ENCODE measurements at places on chromosomes 7 and 10.

DNA sequence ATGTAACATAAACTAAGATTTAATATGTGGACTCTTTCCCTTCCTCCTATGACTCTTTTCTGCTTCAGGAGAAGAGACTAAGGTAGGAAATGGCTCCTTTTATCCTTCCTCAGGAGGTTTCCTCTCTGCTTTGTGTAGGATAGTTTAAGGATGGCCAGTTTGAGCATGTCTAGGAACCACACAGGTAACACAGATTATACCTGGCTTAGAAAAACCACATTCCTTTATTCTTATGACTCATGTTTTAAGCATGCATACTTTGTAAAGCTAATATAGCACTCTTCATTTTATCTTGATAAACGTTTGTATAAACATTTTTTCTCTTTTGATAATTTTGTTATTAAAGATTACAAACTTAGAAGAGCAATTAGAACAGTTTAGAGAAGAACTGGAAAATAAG is 57.8 kb downstream of the CYP51A1 start:
- DNase-seq, result no peak

DNA sequence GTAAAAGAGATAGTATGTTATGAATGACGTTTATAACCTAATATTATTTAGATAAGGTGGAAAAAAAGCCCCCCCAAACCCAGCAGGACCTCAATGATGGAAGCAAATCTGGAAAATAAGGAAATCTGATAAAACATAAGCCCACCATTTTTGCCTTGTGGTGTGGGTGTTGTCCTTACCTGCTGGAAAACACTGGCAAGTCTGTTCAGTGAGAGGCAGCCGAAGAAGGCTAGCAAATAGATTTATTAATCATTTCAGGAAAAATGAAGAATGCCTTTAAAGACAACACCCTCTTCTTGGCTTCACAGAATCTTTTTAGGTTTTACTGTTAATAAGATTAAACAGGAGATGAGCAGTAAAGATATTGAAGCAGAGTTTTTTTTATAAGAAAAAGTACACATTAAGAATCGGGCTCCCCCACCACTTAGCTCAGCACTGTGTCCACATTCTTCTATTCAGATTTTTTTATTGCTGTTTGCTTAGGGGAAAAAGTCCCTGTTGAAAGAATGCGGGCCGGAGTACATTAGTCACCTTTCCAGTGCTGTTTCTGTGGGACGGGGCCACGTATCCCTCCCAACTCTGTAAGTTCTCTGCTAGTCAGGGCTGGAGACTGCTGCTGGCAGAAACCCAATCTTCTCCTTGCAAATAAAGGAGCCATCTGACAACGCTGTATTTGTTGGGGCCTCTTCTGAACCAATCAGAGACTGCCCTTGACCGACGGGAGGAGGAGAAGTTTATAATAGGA is 104.1 kb downstream of the EVX1 start:
- DNase-seq, result no peak

DNA sequence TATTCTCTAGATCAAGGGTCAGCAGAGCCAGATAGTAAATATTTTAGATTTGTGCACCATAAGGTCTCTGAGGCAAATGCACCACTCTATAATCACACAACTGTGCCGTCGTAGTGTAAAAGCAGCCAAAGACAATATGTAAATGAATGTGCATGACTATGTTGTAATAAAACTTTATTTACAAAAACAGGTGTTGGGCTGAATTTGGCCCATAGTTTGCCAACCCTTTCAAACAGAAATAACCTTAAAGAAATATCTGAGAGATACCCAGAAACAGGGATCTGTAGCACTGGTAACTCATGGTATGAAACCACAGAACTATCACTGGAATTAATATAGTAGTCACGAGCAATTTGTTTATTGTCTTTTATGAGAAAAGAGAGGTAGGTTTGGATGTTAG is 86.0 kb downstream of the ARID5B start:
- DNase-seq, result no peak

DNA sequence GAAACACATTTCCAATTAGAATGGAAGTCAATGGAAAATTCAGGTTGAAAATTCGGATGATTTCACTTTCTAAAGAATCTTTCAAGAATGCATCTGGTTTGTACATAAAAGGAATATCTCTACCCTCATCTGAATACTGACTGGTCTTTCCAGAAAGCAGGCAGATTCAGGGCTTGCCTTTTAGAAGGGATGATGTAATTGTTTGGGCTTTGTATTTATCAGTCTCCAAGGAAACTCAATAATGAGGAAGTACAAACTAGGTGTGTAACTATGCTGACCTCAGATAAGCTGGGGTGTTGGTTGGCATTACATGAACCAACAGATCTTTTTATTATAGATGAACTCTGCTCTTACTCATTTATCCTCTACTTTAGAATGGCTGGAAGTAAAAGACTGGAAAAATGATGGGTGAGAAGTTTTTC is 24.1 kb downstream of the PDLIM1 start:
- no peak for DNase-seq

GRCh38 chr10:50992356-50992901 is 81.9 kb upstream of the PRKG1 start:
- no peak for DNase-seq

DNA sequence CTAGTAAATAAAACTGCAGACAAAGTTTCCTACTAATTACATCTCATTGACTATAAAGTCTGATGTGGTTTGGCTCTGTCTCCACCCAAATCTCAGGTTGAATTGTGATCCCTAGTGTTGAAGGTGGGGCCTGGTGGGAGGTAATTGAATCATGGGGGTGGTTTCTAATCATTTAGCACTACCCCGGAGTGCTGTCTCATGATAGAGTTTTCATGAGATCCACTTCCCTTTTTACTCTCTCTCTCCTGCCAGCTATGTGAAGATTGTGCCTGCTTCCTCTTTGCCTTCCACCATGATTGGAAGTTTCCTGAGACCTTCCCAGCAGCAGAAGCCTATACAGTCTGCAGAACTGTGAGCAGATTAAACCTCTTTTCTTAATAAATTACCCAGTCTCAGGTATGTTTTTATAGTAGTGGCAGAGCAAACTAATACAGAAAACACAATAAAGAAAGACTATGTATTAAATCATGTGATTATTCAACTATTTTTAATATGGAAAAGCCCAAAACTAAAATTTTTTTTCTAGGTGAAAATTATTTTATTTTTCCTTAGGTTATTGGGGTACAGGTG is 232.1 kb downstream of the FZD1 start:
- DNase-seq, result no peak

- no peak for DNase-seq
Observed at GRCh38 chr10:58574058-58574457, 61.4 kb downstream of the BICC1 start.

DNA sequence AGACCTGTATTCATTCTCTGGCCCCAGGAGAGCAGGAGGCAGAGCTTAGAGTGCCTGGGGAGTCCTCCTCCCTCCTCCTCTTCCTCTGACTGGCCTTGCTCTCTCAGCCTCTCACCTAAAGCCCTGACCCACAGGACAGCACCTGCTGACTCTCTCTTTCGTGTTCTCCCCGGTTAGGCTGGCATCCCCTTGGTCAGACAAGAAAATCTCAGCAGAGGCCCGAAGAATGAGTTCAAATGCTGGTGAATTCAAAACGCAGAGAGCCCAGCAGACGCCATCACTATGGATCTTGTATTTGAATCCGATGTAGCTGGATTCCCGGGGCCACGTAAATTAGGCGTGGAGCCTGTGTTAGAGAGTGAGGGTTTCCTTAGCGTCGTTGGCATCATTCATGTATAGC is 255.3 kb downstream of the KLF6 start:
- no peak for DNase-seq

GRCh38 chr7:136969761-136970160 is 101.3 kb downstream of the CHRM2 start:
- DNase-seq, result no peak

GRCh38 chr7:107944411-107945169 is 53.6 kb downstream of the DLD start:
- DNase-seq, result no peak

- no peak for DNase-seq
Observed at GRCh38 chr10:114902151-114902550, 35.8 kb upstream of the TRUB1 start.

DNA sequence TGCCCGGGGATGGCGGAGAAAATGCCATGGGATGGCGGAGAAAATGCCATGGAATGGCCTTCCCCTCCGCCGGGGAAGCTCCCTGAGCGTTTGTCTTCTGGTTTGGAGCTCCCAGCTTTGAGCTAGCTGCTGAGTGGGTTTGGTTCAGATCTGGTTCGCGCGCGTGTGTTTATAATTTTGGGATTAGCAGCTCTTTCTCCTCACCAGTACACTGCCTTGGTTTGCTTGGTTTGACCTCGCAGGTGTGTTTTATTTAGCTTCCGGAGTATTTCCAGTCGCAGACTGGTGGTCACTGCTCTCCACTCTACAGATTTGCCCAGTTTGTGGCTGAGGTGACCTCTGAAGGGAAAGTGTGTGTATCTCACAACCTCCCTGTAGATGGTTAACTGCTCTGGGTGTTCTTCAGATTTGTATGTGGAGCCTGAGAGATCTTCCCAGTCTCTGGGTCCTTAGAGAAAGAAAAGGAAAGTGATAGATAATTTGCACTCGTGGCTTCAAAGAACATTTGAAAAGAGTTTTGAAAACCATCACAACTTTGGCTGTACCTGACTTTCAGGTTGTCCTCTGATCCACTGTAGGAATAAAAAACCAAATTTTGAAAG is 597 bp downstream of the ZNF277 start:
- DNase-seq, result no peak

- no peak for DNase-seq
Observed at GRCh38 chr7:6559896-6560295, 8.6 kb upstream of the GRID2IP start.

Data from stimulated activated naive CD8-positive, alpha-beta T cell treated with anti-CD3 and anti-CD28 coated beads, Interleukin-15, Interleukin-2, amounts not matched to agents 100 U/mL and 50 U/mL, for 24 hours (primary cell).